ENCODE measurements at places on chromosomes 16 and 17.

DNA sequence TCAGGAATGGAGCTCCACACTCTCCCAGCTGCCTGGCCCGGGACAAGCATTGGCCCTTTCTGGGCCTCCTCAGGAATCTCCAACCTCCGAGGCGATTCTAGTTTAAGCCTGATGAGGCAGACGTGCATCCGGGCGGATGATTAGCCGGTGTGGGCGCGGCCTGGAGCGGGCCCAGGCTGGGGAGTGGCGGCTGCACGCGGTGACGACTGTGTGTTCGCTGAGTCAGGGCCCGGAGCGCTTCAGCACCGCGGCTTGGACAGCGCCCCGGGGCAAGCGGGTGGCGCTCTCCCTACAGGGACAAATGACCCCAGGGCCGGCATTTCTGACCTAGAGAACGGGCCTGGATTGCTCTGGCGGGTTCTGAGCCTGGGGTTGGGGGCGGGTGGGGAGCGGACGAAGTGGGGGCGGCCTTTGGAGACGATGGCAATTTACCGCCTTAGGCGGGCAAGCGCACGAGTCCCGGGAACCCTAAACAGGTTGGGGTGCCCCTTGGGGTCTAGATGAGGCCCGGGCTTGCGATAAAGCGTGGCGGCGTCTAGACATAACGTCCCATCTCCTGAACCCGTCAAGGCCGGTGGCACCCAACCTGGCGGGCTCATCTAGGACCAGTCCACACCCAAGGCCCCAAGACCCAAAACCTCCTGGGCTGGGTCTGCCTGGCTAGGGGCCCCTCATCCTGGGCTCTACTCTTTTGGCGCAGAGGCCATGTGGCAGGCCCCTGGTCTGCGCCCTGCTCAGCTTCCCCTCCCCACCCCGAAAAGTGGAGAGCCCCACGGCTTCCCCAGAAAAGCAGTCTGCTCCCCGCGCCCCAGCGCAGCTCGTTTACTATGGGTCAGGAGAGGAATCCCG is 22.3 kb upstream of the ZNHIT3 start:
- peak; percentile 86 for DNase-seq

DNA sequence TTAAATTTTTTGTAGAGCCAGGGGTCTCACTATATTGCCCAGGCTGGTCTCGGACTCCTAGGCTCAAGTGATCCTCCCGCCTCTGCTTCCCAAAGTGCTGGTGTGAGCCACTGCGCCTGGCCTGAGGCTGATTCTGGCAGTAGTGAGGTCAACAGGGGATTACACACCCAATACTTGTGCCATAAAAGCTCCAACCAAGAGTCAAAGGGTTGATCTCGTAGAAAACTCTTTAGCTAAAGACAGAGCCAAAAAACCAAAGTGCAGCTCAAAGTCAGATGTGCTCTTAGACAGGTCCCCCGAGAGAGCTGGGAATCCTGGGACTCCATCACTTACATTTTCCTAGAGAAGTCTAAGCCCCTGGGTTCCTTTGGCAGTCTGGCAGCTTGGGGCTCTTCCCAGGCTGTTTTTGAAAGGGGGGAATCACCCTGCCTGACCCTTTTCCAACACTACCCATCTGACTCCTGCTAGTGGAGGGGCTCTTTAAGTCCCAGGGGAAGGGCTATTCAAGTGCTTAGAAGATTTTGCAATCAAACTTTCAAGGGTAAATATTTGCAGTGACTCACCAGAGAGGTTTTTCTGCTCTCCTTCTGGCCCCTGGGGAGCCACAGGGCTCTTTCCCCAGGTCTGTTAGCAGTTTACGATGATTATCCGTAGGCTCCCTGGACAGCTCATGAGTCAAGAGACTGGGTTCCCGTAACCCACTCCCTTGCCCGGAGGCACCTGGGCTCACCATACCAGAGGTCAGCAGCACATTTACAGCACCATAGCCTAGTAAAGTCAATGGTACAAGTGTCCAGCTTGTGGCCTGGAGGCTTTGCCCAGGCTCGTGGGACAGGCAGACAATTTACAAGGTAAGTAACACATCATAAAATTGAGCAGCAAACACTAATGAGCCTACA is 408.7 kb downstream of the SLC39A11 start:
- DNase-seq = no peak

- no peak for DNase-seq
Measured at GRCh38 chr17:313911-314613, 38.5 kb downstream of the RPH3AL start.

DNA sequence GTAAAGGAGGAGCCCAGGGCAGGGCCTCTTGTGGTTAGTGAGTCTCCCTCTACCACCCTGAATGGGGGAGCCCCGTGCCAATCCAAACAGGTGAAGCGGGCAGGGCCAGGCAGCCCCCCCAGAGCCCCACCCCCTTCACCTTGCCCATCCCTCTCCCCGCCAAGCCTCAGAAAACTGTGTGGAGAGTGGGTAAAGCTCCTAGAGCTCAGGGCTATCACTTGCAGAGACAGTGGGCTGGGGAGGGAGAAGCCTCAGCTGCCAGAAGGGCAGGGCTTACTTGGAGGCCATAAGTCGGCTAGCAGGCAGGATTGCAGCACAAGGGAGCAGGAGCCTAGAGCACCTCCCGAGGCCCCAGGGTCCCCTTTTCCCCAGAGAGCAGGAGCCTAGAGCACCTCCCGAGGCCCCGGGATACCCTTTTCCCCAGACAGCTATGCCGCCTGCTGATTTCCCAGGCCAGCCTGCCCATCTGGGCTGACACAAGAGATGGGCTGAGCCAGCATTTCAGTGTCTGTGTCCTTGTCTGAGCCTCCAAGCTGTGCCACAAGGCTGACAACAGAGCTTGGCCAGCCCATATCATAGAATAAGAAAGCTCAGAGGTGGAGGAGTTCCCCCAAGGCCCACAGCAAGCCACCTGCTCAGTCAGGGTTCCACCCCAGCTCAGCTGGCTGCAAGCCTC is 6.7 kb upstream of the KRT14 start:
- DNase-seq = no peak

GRCh38 chr17:43366891-43367736 is 31.7 kb upstream of the ARL4D start:
- peak; percentile 34 for DNase-seq

- DNase-seq = peak; percentile 83
Measured at GRCh38 chr16:89241187-89242007, 23.9 kb downstream of the ZNF778 start.

DNA sequence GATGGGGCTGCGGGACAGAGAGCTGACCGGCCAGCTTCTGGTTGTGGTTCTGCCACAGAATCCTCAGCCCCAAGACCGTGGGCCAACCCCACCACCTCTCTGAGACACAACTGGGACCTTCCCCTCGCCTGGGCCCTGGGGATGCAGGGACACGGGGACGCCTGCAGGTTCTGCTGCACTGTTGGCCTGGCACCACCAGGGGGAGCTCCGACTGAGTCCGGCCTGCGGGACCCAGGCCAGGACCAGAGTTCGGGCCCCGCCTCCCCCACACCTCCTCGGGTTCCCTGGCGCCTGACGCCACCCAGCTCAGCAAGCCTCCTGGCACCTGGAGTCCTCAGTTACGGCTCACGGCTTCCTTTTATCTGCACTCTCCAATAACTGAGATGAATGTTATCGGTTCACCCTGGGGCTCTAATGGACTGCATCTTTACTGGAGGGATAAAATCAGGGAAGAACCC is 27.3 kb downstream of the TBC1D16 start:
- DNase-seq = peak; percentile 91

GRCh38 chr17:7767405-7768021 is 50.0 kb downstream of the DNAH2 start:
- DNase-seq = no peak

DNA sequence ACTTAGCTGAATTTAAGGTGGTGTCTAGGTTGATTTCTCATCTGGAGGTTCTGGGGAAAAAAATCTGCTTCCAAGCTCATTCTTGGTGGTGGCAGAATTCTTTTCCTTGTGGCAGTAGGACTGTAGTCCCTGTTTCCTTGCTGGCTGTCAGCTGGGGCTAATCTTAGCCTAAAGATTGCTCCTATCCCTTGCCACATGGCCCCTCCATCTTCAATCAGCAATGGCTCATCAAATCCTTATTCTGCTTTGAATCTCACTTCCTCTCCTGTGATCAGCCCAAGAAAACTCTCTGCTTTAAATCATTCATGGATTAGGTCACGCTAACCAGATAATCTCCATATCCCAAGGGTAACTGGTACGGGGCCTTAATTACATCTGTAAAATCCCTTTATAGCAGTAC is 6.6 kb downstream of the FAM20A start:
- no peak for DNase-seq

GRCh38 chr17:77366206-77366557 is 225.4 kb downstream of the SEC14L1 start:
- DNase-seq = no peak

DNA sequence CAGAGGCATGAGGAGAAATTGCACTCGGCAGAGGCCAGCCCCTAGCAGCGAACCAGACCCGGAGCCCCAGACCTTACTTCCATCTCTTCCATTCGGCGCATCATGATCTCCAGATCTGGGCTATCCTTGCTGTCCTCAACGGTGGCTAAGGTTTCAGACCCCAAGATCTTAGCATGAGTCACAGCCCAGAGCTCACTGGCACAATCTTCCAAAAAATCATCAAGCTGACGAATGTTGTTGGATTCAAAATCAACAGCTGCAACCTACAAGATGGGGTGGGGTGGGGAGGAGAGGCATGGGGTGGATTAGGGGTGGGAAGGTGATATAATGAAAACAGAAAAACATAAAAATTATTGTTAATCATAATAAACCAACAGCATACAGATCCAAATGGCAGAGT is 39.7 kb upstream of the PITPNM3 start:
- DNase-seq = no peak

DNA sequence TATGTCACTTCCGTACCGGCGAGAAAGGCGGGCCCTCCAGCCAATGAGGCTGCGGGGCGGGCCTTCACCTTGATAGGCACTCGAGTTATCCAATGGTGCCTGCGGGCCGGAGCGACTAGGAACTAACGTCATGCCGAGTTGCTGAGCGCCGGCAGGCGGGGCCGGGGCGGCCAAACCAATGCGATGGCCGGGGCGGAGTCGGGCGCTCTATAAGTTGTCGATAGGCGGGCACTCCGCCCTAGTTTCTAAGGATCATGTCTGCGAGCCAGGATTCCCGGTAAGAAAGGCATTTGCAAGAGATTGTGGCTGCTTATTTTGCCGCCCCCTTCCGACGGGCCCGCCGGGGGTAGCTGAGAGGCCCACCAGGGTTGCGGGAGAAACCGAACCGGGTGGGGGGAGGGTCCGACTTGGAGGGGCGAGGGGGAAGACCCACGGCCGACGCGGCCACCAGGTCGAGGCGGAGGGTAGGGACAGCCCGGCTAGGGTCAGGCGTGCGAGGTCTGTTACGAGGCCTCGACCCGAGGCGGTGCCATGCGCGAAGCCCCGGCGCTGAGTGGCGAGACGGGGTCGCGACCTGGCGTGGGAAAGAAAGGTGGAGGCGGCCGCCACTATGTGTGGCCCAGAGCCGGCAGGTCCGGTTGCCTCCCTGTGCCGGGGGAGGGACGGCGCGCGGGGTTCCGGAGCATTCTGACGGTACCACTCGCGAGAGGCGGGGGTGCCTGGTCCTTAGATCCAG is 6.7 kb upstream of the CD68 start:
- peak; percentile 100 for DNase-seq

DNA sequence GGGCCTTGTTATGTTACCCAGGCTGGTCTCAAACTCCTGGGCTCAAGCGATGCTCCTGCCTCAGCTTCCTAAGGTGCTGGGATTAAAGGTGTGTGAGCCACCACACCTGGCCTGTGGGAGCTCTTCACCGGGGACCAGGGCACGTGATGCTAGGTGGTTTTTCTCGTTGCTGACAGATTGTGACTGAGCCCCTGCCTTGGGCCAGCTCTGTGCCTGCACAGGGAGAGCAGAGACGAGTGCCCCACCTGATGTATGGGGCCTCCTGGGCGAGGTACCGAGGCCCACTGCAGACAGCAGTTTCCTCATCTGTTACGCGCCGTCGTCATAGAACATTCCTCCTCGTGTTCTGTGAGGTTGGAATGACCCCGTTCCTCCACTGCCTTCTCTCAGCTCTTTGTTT is 280.7 kb downstream of the CPPED1 start:
- no peak for DNase-seq

- DNase-seq = no peak
Measured at GRCh38 chr17:72336026-72336803, 215.4 kb downstream of the SOX9 start.
